ENCODE measurements at places on chromosomes 5 and 9.

DNA sequence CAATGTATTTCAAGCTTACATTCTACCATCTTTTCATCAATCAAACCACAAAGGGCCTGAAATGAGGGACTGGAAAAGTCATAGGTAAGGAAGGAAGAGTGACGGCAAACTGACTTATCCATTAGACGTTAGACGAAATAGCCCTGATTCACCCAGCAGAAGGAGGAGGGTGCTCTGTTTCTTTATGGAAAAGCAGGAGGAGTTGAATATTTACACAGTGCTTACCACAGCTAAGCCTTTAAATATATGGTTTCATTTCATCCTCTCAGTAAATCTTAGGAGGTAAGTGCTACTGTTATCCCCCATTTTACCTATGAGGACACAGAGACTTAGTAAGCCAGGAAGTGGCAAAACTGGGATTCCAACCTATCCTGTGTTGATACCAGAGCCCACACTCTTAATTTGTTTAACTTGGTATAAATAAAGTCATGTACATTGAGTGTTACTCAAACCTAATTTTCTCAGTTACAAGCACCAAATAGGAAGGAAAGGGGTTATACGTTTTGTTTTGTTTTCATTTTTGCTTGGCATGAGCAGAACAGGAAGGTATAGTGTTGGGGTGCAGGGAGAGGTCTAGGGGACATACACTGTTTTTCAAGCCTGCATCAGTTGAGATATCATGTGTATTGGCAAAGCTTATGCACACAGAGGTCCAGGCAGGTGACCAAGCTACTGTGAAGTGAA, 98.1 kb upstream of the IFNK start:
- no peak for DNase-seq

GRCh38 chr9:28329323-28329722, 756.0 kb upstream of the C9orf72 start:
- DNase-seq, result no peak

DNA sequence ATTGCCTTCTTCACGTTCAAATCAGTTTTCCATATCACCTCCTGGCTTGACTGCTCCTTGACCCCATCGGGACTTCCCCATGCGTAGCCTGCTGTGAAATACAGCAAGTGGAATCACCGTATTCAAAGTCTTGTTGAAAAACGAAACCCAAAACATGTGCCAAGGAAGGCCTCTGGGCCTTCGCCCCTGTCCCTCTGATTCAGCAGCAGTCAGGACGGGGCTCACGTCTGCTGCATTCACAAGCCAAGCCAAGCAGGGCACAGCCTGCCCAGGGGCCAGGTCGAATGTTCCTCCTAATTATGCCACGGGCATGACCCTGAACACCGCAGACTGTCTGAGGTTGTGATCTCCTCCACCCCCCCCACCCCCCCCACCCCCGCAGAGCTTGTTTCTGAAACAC, 960 bp upstream of the CTNND2 start:
- no peak for DNase-seq

- DNase-seq, result no peak
Observed at GRCh38 chr5:142065273-142065672, 43.3 kb upstream of the NDFIP1 start.

- no peak for DNase-seq
Observed at GRCh38 chr5:138920181-138920580, 45.0 kb upstream of the LRRTM2 start.

DNA sequence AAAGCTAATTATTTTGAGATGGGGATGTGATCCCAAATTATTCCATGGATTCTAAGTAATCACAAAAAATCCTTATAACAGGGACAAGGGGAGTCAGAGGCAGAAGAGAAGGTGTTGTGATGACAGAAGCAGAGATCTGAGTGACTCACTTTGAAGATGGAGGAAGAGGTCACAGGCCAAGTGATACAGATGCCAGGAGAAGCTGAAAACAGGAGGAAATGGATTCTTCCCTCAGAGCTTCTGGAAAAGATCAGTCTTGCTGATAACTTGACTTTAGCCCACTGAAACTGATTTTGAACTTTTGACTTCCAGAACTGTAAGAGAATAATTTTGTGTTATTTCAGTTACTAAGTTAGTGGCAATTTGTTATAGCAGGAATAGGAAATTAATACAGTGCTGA, 105.3 kb downstream of the GCNT1 start:
- no peak for DNase-seq

DNA sequence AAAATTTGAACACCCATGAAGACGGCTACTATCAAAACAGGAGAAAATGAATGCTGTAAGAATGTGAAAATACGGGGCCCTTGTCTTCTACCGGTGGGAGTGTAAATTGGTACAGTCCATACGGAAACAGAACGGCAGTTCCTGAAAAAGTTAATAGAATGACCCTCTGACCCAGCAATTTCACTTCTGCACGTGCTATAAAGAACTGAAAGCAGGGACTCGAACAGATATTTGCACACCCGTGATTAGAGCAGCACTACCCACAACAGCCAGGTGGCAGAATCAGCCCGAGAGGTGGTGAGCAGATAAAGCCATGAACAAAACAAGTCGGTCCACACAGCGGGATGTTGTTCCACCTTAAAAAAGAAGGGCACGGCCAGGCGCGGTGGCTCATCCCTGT, 22.6 kb upstream of the SLC12A7 start:
- no peak for DNase-seq

DNA sequence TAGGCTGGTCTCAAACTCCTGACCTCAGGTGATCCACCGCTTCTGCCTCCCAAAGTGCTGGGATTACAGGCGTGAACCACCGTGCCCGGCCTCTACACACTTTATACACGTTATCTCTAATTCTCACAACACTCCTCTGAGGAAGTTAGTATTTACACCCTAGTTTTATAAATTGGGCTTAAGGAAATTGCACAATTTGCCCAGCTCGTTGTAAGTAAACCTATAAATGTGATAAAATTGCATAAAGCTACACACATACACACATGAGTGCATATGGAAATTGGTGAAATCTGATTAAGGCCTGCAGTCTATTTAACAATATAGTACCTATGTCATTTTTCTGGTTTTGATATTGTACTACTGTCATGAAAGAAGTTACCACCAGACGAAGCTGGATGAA, 4.4 kb upstream of the SLC4A9 start:
- no peak for DNase-seq

GRCh38 chr9:87425202-87425601, 72.5 kb upstream of the DAPK1 start:
- DNase-seq, result no peak

DNA sequence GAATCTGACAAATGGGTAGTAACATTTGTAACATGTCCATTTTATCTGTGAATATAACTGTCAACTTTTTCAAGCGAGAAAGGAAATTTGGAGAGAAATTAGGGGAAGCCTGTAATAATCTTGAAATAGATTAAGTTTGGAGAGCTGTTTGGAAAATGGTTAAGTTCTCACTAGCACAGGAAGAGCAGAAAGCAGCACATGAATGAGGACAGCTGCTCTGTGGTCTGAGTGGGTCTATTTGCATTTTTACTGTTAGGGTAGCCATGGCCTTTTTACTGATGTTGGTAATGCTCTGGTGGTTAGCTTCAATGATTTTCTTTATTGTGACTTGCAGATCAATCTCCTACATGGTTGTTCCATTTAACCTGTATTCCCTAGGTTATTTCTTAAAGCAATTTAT, 144.5 kb upstream of the GDNF start:
- no peak for DNase-seq

DNA sequence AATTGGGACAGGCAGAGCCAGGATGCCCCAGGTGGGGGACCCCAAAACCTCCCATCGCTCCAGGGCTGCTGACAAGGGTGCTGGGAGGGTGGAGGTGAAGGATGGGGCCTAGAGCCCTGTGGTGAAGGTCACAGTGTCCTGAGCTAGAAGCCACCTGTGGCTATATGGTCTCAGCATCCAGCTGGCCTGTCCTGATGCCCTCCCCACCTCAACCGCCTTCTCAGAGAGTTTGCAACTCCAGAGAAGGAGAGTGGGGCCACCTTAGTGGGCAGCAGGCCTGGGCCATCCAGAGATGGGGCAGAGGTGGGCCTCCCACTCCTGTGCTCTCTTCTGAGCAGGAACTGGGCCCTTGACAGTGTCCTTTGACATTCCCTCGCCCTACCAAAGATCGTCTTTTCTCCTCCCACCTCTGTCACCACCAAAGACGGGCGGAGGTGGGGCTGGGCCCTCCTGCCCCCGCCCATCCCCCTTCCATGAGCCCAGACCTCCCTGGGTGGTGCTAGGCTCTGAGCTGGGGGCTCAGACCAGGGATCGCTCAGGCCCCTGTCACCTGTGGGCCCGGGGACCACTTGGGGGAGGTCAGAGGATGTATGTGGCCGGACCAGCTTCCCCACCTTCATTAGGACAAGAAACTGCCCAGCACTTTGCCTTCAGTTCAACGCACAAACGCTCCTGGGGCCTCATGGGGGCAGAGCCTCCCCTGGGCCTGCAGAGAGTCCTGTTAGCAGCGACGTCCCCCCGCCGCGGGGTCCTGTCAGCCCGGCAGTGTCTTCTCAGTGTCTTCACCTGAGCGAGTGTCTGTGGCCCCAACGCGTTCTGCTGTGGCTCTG, 10.0 kb upstream of the DOLPP1 start:
- DNase-seq, result no peak

GRCh38 chr5:9207817-9208418, 338.0 kb downstream of the SEMA5A start:
- DNase-seq, result no peak

- DNase-seq, result no peak
Observed at GRCh38 chr5:72347801-72348308, 27.7 kb downstream of the PTCD2 start.

DNA sequence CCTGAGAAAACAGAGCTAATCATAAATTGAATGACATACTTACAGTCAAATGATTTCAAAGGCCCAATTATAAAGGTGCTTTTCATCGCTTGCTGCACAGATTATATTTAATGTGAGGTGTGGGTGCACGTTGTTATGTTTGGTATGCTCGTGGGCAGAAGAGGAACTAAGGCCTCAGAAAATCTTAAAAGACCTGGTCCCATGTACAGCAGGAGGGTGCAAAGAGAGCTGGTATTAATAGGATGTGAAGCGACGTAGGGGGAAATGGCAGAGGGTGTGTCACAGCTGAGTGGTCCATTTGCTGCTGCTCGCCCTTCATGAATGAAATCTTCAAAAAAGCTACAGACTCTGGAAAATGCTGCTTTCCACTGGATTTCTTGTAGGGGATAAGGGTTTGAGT, 40.5 kb upstream of the IFNK start:
- no peak for DNase-seq

DNA sequence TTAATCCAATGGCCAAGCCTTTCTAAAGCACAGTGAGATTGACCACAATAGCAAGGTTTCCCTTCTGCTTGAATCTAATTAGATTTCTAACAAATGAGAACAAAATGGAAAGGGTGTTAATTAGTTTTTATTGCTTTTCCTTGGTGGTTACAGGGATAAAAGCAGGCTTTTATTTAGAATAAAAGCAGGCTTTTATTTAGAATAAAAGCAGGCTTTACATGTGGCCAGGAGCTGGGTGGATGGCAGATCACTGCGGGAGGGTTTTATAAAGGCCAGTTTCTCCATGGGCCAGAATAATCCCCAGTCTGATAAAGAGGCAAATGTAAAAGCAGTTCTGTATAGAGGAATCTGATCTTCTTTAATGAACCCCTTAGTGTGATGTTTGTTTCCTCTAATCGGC, 470.2 kb downstream of the TMEM232 start:
- DNase-seq, result no peak

- DNase-seq, result peak; percentile 54
Observed at GRCh38 chr9:131539223-131539923, 6.0 kb upstream of the PRRT1B start.

DNA sequence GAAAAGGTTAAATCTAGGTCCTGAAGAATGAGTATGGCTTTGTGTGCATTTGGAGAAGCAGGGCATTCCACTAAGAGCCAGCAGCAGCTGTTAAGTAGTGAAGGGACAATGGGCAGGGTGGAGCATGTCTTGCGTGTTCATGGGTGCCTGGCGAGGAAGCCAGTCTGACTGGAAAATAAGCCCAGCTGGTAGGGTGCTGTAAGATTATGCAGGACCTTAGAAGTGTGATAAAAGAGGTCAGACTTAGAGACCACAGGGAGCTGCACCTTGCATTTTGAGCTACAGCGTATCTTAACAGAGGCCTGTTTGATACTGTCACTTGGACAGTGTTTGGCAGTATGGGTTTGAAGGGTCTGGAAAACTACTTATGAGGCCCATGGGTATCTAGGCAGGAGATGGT, 131.7 kb upstream of the ELL2 start:
- no peak for DNase-seq

DNA sequence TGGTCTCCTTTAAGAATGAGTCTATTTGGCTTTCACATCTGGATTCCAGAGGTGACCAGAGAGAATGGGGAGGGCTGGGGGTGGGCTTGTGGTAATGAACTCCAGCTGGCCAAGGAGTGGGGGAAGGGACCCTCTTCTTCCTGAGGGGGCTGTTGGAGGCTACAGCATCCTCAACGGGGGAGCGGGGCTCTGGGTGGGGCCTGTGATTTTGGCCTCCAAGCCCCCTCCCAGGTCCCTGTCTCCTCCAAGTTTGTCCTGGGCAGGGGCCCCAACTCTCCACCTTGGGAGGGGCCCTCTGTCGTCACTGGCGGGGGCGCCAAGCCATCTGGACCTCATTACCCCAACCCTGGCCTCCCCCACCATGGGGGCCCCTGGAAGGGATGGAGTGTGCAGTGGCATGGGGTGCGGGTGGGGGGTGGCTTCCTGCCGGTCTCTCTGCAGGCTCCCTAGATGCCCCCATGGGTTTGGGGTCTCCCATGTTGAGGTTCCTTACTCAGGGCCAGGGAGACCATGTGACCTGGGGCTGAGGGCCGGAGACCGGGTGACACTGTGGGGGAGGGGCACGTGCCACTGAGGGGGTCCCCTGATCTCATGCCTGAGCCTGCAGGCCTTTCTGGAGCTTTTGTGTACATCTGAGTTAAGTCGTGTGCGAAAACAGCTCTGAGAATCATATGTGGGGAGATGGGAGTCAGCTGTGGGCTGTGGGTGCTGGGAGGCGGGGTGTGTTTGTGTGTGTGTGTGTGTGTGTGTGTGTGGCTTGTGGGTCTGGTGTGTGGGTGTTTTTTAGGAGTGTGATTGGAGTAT, 32.4 kb downstream of the GOLGA2 start:
- no peak for DNase-seq

- DNase-seq, result no peak
Observed at GRCh38 chr5:168570490-168571328, 8.5 kb downstream of the PANK3 start.

DNA sequence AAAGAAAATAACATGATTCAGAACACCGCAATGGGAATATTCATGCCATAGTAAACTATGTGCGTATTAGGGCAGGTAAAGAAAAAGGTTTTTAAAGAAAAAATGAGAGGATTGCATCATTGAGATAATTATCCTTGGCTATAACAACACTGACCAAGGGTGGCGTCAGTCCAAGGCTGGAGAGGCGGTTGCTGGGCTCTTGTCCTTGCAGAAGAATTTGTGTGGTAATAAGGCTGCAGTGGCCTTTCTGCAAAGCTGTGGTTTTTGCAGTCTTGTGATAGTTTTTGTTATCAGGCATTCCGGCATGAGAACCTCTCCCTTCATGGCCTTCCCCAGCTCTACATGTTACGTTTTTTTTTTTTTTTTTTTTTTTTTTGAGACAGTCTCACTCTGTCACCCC, 14.0 kb downstream of the BOD1 start:
- DNase-seq, result no peak

DNA sequence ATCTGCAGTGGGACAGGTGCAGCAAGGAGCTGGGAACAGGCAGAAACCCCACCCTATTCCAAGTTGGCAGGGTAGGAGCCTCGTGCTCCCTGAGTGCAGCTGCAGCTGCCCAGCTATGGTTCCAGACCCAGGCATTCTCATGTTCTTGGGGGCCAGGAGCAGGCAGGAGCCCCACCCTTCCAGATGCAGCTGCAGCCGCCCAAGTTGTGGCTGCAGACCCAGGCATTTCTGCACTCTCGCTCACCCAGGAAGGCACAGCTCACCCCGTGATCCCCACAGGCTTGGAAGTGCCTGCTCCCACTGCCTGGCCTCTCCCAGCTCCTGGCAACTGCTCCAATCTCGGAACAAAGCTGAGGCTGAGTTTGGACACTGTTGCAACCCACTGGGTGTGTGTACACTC, 275.8 kb upstream of the ADRA1B start:
- DNase-seq, result no peak
